ENCODE measurements at places on chromosomes 16 and 17.

DNA sequence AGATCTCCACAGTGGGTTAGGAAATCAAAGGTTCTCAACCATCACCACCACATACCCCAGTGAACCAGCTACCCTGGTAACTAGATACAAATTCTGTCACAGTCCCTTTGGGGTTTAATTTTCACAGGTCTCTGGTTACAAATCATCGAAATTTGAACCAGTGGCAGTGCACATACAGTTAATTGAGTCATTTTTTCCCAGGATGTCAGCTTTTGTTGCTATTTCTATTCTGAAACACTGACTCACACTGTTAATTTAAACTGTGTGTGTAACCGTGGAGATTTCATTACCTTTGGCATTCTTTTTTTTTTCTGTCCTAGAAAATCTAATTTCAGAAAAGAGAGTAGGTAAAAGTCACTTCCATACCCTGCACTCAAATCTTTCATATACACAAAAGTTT lies 511.5 kb downstream of the TOX3 start:
- no peak for DNase-seq

DNA sequence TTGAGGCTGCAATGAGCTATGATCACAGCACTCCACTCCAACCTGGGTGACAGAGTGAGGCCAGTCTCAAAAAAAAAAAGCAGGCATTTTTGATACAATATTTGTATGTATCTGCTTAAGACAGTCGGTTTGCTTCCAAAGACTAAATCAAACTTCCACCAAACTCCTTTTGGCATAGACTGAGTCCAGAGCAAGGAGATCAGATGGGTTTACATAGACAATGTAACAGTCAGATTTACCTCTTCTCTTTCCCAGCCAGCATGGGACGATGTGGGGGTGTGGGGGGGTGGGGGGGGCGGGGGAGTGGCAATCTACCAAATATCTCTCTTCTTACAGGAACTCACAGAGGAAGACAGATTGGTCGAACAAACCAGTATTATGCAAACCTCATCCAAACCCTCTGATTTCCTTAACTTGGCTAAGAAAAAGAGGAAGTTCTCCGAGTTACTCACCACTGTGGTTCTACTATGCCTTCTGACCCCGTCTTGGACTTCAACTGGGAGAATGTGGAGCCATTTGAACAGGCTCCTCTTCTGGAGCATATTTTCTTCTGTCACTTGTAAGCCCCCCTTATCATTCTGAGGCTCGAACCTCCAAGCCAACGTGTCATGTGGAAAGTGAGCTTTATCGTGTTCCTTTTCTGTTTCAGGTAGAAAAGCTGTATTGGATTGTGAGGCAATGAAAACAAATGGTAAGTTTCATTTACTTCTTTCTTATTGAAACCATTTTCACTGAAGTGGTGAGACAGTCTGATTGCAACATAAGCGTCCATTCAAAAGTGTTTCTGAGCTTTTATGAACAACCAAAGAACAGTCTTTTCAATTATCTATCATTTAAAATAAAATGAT lies at the start of gene MILR1:
Gene MILR1, plus strand, starts transcription at position 451 of the 848 bp plus-strand sequence. Its CDS starts 54 bp downstream, at position 505.
- no peak for DNase-seq

GRCh38 chr16:56643833-56644232 lies 5.4 kb downstream of the MT1A start:
- DNase-seq = no peak

DNA sequence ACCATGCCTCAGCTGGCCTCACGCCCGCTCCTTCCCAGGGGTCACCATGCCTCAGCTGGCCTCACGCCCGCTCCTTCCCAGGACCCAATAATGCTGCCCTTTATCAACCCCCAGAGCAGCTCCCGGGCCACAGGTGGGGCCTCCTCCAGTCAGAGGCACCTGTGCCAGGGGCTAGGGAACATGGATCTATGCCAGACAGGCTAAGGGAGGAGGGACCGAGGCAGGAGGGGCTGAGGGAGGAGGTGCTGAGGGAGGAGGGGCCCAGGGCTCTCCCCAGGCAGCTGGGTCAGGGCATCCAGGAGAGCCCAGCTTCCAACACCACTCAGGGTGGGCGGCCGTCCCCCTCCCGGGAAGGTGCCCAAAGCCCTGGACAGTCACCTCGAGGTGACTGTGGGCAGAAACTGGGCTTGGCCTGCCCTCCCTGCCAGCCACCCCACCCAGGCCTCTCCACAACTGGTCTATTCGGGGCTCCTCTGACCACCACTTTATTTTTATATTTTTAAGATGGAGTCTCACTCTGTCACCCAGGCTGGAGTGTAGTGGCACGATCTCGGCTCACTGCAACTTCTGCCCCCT lies 19.4 kb downstream of the UTS2R start:
- no peak for DNase-seq

DNA sequence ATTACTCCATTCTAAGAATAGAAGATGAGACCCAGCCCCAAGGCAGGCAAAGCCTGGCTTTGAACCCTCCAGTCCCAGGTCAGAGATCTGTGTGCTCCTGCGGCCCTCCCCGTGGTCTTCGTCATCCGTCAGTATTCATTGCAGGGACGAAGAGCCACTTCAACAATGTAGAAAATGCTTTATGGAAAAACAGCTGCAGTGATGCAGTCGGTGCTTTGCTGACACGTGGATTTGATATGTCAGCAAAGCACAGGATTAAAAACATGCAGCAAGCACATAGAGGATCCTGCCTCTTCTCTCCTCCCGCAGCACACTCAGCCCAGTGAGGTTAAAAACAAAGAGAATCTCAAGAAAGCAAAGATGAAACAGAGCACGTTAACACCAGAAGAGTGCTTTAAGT lies 117.1 kb upstream of the AXIN2 start:
- DNase-seq = no peak

DNA sequence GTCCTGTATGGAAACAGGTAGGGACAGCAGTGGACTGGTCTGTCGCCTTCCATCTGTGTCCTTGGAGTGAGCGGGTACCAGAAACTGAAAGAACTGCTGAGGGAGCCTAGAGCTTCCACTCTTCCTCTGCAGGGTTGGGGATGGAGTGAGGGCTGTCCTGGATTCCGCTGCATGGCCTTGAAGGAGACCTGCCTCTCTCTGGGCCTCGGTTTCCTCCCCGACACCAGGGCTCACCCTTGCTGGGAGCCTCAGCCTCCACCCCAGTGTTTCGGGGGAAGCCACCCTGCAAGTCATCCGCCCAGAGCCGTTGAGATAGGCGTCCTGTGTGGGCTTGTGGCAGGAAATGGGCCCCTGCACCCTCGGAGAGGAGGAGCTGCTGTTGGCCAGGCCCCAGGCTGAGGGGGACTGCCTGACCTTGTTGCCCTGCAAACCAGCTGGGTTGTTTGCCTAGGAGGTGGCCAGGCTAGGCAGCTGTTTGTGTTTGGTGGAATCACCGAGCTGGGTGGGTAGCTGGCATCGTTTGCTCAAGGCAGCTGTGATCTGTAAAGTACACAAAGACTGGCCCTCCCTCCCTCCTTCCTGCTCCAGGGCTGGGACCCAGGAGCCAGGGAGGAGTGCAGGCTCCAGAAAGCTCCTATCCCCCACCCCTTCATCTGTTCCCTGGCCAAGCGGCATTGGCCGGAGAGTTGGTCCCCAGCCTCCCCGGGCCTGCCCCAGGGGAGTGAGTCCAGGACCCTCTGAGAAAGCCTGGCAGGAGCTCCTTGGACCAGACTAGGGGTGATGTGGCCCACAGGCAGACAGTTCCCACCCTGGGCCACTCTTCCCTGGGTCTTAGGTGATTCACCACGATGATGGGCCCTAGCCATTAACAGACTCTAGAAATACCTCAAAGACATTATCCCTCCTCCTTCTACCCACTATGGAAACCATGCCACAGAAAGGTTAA lies 1.3 kb downstream of the RAB37 start:
- DNase-seq = peak; percentile 49

- DNase-seq = no peak
These were observed 21.7 kb downstream of the TTYH2 start for GRCh38 chr17:74235040-74235581.

GRCh38 chr17:12958786-12959185 lies 59.0 kb downstream of the ELAC2 start:
- no peak for DNase-seq

DNA sequence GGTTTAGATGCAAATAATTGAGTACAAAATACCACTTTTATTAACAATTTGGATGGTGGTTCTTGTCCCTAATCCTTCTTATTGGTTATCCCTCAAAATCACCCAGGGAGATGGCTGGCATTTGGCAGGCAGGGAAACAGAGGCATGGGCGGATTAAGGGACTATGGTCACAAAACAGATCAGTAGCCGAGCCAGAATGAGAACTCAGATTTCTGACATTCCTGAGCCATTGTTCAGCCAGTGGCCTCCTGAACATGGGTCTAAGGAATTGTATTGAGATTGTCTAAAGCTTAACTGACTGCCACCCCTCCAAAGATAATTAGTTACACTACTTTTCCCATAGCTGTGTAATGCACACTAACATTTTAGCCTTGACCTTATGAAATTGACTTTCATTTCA lies 88.4 kb downstream of the CHD9NB start:
- DNase-seq = no peak

GRCh38 chr16:84380405-84380804 lies 12.1 kb downstream of the ATP2C2 start:
- no peak for DNase-seq

GRCh38 chr17:80152081-80152702 lies 5.3 kb upstream of the EIF4A3 start:
- DNase-seq = no peak

DNA sequence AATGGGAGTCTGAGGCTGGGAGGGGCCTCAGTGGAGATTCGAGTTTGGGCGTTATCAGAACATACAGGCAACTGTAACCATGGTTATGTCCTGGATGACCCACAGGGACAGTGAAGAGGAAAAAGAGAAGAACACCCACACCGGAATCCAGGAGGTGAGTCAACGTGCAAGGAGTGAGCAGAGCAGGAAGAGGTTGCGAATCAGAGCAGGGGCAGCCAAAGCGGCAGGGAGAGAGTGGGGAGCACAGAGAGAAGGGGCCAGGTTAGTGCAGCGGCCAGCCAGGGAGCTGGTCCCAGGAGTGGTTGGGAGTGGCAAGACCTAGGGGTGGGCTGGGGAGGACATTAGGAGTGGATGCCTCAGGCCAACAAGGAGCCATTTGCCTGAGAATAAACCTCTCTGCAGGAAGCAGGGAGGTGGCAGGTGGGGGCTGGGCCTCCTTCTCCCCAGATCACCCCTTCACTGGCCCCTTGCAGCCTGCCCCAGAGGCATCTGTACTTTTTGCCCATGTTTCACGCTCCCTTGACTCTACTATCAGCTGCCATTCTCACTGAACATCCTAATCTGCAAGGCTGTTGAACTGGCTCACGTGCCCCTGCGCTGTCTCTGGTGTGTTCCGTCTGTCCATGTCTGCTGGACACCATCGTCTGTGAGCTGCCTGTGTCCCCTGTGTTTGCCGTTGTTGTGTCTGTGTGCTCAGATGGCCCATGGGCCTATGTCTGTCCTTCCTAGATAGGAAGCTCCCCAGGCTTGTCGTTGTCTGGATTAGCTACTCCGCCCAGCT lies 5.1 kb downstream of the KRT13 start:
- DNase-seq = no peak

- DNase-seq = no peak
These were observed 143.3 kb downstream of the CLEC16A start for GRCh38 chr16:11087691-11088073.

- no peak for DNase-seq
These were observed 133.9 kb downstream of the SOCS1 start for GRCh38 chr16:11121914-11122692.

DNA sequence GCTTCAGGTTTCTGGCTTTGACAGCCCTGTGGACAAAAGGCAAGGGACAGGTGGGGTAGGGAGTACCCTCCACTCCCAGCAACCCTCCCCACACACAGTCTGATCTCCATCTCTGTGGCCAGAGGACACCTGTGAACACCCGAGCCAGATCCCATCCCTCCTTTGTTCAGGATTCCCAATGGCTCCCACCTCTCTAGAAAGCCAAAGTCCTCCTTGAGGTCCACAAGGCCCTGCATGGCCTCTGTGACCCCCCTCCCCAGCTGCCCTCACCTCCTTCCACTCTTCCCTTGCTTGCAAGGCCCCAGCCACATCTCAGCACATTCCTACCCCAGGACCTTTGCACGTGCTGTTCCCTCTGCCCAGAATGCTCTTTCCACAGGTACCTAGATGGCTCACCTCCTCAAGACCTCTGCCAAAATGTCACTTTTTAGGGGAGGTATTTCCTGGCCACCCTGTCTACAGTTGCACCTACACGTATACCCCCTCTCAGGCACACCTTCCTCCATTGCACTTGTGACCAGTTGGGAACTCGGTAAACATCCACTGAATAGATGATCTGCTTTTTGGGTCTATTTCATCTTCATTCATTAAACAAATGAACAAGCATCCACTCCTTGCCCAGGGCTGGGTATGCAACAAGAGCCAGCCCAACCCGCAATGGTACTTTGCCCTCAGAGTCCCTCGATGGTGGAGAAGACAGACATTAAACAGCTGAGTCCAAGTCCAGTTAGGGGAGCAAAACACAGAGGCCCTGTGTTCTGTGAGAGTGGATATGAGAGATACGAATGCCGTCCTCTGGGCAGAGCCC lies 107.0 kb downstream of the CRLF3 start:
- DNase-seq = no peak

DNA sequence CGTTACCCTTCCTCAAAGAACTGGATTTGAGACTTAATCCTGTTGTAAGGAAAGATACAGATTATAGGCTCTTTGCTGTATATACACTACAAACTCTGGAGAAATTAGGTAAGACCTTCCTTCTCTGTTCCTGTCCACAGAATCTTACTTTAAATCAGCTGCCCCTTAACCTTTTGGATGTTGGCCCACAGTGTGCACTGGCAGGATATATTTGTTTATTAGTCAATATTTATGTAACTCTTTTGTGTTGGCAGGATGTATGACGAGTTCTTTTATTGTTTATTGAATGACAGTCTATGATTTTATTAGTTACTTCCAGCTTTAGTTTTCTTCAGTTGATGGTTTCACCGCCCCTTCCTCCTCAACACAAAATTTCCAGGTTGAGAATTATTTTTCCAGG lies 19.7 kb downstream of the LRRC36 start:
- no peak for DNase-seq

DNA sequence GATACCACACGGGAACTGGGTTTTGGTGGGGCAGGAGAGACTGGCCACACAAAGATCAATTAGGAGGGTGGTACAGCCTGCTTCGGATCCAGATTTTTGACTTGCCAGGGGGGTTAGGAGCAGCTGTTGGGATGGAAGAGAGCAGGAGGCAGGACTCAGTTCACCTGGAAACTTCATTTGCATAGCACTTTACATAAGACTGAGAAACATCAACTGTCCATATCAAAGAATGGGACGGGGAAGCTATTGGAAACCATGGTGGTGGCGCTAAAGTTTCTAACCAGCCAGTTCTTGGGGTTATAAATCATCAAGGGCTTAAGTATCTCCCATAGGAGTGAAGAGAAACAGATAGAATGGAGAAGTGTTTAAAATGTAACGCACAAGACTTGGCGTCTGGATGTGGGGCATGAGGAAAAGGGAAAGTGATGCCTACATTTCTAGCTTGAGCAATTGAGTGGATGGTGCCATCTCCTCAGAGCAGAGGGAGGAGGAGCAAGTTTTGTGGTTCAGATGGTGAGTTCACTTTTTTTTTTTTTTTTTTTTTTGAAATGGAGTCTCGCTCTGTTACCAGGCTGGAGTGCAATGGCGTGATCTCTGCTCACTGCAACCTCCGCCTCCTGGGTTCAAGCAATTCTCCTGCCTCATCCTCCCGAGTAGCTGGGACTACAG lies 6.4 kb upstream of the SRCAP start:
- DNase-seq = no peak

- no peak for DNase-seq
These were observed at the start of gene MVP for GRCh38 chr16:29820271-29820701. TSS of gene MVP (plus strand) at chr16:29820462. CDS start at chr16:29830550, 10,088 bp downstream.
